ENCODE measurements at places on chromosomes 3 and 15.
A peak's percentile ranks its signal among the peaks of the same experiment; 100 is the strongest.

GRCh38 chr3:102255736-102256135 is 179.1 kb upstream of the ZPLD1 start:
- DNase-seq: no peak

DNA sequence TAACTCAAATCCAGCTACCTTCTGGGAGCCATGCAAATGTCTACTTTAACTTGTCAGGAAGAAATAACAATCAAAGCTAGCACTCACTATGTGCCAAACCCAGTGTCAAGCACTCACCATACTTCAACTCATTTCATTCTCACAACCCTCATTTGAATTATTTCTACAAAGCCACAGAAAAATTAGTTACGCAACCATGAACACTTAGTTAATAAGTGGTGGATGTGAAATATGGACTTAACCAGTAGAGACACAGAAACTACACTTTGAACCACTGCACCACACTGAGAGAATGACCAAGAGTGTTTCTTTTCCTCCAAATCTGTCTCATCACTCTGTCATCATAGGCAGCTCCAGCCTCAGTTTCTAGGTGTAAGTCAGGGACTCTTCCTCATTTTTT is 91.0 kb upstream of the MBNL1 start:
- no peak for DNase-seq

DNA sequence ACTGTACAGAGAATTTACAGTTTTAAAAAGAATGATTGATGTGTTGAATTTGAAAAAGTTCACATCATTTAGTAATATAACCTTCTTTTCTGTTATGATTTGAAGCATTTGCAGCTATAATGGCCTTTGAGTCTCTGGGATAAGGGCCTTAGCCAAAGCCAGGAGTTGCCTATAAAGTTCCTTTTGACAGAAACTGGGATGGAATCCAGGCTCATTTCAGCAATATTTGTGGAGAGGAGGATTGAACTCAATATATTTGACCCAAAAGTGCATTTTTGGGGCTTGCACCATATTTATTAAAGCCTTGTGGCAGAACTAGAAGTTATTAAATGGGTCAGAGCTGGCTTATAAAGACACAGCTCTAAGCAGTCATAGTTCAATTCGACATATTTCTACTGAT is 348.7 kb upstream of the EPHA3 start:
- DNase-seq: no peak

- no peak for DNase-seq
These were observed 19.6 kb downstream of the HEMK1 start for GRCh38 chr3:50588759-50589433.

GRCh38 chr3:4948395-4948794 is 30.8 kb upstream of the BHLHE40 start:
- no peak for DNase-seq

DNA sequence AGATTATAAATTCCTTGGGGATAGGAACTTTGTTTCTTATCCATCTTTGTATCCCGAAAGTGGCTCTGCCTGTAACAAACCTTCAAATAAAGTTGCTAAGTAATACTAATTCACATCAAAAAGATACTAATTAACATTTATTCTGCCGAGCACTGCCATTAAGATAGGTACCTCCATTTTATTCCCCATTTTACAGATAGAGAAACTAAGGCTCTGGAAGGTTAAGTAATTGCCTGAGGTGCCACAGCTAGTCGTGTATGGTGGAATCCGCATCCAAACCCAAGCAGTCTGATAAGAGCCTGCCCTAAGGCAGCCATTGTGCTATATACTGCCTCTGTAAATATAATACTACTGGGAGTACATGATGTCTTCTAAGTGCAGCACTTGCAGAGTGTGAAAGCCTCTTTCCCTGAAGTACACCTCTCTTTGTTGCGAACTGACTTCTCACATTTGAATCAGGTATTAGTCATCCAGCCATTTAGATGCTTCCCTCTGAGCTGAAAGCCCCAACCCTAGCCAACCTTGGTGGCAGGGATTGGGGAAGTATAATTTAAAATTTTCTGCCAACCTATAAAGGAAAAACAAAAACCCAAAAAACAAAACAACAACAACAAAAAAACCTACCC is 78.5 kb upstream of the CHD2 start:
- DNase-seq: no peak

DNA sequence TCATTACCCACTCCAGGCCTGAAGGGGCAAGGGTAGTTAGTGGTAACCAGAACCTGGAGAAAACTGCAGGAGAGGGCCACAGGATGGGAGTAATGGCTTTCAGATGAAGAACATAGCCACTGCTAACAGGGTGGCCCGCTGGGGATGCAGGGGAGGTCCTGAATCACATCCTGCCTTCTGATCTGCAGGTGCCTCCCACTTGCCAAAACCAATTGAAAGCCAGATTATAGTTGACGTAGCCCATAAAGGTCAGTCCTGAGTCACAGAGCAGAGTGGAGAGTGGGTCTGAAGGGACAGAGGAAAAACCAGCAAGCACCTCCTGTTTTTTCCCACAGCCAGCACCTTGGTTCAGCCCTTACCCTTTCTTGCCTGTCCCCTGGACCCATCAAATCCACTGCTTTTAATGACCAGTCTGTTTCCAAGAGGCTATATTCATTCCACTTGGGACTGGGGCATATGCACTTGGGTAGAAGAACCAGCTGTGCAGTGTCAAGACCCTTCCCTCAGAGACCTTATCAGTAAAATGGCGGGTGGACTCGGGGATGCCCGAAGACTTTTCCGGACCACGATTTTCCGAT is 646 bp upstream of the SLC35G2 start:
- DNase-seq: peak; percentile 54

DNA sequence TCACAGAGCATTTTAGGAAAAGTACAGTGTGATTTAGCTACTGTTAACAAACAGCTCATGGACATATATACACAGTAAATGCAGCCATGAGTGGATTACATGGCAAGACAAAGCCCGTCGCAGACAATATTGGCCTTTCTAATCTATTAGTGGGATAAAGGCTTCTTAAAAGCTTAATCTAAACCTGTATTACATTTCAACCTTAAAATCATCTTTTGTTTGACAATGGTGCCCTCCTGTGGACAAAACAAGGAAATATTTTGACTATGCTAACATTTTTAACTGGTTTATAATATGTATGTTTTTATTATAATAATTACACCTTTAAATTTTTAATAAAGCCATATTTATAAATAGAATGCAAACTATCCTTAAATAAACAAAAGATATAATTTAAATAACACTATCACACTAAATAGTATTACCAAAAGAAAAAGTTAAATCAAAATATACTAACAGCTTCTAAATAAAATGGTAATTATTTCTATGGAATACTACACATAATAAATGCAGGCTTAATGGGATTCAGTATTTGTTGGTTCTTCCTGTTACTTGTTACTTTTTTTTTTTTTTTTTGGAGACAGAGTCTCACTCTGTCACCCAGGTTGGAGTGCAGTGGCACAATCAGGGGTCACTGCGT is 38.6 kb downstream of the TAFA4 start:
- peak; percentile 22 for DNase-seq

GRCh38 chr3:152026033-152026556 is 152.7 kb downstream of the SUCNR1 start:
- no peak for DNase-seq

DNA sequence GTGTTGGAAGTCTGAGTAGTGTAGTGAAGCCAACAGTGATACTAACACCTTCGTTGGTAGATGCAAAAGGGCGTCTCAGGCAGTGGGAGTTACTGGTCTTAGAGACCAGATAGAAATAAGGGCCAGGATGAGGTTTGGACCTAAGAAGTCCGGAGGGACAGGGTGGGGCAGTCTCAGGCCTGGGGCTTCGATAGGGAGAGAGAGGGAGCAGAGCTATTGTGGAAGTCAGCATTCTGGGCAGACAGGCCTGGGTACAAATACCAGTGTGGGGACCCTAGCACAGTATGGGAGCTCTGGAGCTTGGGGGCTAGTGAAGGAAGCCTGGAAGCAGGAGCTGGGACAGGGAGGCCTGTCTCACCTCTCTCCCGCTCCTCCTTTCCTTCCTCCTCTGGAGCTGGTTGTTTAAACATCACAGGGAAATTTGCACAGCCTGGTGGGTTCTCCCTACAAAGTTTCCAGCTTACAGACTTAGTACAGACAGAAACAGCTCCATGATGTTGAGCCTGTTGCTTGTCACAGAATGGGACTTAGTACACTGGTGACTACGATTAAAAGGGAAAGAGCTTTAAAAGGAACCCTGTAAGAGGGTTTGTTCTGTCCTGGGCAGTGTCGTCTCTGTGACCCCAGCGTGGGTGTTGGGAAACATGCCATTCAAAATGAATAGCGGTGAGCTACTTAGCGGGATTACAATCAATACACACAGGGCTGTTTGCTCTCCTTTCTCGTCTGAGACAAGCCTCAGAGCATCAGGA is 76.4 kb upstream of the TNFAIP8L3 start:
- no peak for DNase-seq

DNA sequence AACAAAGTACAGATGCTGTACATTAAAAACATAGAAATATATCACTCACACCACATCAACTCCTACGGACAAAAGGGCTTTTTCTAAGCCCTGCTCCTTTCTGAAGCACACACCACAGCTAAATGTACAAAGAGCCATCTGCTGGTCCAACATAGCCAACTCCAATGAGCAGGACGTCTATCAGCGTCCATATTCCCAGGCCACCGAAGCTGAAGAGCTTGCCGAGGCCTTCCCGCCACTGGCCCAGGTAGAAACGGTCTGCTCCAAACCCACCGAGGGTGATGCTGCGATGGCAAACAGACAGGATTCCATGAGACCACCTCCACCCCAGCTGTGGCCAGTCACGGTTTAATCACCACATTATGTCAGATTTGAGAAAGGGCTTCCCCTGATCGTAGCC is 9.8 kb downstream of the TM2D3 start:
- DNase-seq: no peak

Data from GM10248 (cell line).